ENCODE measurements at places on chromosomes 2 and 18.
A peak's percentile ranks its signal among the peaks of the same experiment; 100 is the strongest.

GRCh38 chr2:63755216-63755615 is 86.5 kb upstream of the UGP2 start:
- DNase-seq, result no peak

GRCh38 chr18:71441156-71441555 is 1103.0 kb downstream of the CBLN2 start:
- DNase-seq, result no peak

DNA sequence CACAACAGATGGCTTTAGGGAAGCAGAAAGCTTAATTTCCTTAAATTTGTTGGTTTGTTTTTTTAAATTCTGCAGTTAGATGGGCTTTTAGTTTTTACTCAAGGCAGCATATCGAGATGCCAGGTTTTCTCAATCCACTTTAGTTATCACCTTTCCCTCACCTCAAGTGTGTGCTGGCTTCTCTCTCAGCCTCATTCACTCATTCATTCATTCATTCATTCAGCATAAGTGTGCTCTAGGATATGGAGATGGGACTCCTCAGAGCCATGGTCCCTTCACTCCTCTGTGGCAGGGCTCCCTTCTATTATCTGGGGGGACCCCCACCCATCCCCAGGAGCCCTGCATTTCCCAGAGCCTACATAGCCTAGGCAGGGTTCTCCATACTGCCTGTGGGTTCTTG is 19.0 kb downstream of the VIL1 start:
- DNase-seq, result no peak

GRCh38 chr2:2328848-2329247 is 2.2 kb downstream of the MYT1L start:
- no peak for DNase-seq

DNA sequence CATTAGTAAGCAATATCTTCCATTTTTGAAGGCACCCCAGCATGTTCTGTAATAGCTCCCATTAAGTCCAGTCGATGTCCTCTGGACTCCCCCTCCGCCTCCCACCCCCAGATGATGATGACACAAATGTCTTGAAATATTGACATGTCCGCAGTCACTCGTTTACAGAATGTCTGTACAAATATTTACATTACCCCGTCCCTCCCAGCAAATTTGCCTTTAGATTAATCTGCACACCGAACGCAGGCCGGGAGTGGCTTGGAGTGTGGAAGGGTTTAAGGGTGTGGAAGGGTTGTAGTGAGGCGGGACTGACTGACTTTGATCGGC is 853 bp upstream of the OSBPL6 start:
- no peak for DNase-seq

DNA sequence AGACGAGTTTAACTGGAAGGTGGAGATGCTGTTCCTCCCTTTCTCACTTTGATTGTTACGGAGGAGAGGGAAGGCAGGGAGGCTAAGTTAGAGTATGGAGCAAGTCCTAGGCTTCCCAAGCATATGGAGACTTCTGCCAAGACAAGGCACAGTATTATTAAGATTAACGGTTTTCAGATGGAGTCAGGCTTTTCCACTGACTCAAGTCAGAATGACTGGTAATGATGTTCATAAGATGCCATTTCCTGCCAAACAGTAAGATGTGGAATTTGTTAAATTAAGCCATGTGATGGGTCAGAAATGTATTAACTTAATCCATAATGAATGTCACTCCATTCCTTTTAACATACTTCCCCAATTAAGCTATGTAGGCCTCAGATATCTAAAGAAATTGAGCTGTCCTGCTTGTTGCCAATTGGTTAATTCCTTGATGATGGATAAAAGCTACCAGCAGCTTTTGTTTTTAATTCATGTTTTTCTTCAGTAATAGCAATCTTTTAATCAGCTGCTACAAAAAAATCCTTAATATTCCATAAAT is 383.7 kb downstream of the ZNF521 start:
- no peak for DNase-seq

DNA sequence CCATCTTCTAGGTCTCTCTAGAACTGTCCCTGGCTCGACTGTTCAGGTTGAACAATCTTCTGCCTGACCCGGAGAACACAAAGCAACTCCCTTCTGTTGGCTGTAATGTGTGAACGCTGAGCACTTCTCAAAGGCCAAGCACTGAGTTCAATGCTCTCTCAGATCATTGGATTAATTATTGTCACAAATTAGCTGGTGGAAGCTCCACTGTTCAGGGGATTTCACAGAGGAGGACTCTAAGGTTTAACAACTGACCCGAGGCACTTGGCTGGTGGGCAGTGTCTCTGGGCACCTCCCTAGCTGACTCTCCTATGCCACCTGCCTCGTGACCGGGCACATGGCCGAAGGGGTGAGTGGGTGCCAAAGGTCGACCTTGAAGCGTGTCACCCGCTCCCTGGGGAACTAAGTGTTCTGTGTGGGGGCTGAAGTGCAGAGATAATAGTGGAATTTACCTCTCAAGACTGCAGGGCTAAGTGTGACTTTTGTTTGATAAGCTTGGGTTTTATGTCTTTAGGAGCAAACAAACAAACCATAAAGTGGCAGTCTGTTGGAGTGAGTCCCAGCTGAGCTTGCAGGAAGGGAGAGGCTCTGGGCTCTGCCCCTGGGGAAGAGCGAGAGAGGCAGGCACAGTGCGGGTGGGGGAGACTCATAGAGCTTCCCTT is 64.8 kb downstream of the BCL2L11 start:
- no peak for DNase-seq

DNA sequence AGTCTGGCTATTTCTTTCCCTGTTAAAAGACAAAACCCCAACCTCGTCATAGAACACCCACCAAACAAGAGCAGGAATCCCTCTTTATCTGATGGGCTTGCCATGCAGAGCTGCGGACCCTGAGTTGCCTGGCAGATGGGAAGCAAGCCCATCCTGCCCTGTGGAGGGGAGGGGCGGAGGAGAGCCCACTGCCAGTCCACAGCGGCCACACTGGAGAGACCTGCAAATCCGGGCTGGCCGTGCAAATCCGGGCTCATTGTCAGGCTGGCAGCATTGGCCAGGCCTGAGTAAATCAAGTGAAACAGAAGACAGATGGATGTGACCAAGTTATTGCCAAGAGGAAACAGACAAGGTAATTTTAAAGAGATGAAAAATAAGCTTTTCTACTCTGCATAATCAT is 22.0 kb downstream of the MYL12B start:
- DNase-seq, result no peak

DNA sequence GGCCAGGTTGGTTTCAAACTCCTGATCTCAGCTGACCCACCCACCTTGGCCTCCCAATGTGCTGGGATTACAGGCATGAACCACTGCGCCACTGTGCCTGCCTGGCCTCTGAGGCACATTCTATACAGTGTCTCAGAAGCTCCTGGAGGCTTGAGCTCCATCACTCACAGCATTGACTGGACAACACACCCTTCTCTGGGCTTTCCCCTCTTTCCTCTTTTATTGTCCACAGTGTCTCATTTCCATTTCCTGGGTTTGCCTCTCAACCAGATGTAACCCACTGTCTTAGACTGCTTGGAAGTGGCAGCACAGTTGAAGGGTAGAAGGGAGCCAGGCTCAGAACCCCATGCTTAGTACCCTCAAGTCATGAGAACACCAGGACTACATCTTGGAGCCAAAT is 208.1 kb downstream of the MTX2 start:
- DNase-seq, result no peak

- DNase-seq, result no peak
These were observed 37.0 kb upstream of the CRIM1 start for GRCh38 chr2:36318547-36318946.

DNA sequence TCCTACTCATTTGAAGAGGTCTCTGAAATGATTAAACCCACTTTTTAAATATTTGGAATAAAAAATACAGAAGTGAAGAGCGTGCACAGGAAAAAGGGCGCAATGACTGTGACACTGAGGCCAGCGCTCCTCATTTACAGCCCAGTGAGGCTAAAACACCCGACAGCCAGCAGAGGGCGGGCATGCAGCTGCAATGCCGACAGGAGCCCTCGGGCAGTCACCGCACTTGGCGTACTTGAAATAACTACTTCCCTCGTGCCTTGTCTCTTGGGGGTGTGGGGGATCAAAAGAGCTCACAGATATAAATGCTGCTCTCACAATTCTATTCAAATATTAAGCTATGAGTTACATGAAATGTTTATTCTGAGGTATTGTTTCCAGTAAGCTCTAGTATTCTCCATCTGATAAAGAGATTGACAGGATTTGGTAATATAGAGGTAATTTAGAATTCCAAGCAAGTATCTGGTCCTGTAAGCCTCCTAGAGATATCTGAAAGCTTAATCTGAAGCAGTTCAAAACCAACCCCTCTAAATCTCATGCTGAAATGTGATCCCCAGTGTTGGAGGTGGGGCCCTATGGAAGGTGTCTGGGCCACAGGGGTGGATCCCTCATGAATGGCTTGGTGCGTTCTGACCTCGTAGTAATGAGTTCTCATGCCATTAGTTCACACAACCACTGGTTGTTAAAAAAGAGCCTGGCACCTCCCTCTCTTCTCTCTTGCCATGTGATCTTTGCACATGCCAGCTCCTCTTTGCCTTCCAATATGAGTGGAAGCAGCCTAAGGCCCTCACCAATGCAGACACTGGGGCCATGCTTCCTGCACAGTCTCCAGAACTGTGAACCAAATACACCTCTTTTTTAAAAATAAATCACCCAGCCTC is 93.6 kb downstream of the ZAP70 start:
- peak; percentile 60 for DNase-seq

DNA sequence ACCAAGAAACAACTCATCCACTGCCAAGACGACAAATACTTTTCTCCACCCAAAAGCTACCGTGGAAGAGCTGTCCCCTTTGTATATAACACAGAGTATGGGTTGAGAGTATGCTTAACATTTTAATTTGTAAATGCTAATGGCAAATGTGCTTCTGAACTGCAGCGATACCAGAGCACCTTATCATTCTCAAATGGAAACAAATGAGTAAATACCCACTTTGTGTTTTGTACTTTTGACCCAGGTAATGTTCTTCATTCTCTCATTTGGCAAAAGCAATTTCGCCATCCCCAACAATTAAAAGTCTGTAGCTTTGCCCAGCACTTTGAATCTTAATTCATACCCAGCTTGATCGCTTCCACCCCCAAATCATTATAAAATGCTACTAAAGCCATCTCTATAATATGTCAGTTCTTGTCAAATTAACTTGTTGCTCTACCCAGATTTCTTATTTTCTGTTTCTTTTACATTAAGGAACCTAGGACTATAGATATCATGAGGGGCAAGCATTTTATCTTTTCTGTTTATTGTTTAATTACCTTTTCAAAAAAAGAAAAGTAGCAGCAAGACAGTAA is 6.2 kb upstream of the POU3F3 start:
- no peak for DNase-seq

GRCh38 chr2:85772841-85773491 is 19.2 kb downstream of the ATOH8 start:
- no peak for DNase-seq

- no peak for DNase-seq
These were observed 332.2 kb downstream of the DYSF start for GRCh38 chr2:71785516-71785981.

- no peak for DNase-seq
These were observed 83.3 kb downstream of the RND3 start for GRCh38 chr2:150404147-150404546.

DNA sequence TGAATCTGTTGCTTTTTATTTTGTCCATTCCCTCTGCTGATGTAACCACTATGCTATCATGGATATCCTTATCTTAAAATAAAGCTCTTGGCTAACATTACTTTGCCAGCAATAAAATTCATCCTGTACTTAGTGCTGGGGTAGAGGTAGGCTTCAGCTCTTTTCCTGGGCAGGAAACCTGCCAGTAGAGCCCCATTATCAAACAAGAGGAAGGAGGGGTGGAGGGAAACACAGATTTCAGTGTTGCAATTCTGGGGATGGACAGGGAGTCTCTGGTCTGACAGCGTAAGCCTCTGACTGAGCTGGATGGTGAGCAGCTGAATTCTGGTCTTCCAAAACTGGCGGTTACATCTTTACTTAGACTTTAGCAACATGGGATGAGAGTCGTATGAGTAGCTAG is 47.5 kb downstream of the CASP8 start:
- no peak for DNase-seq

DNA sequence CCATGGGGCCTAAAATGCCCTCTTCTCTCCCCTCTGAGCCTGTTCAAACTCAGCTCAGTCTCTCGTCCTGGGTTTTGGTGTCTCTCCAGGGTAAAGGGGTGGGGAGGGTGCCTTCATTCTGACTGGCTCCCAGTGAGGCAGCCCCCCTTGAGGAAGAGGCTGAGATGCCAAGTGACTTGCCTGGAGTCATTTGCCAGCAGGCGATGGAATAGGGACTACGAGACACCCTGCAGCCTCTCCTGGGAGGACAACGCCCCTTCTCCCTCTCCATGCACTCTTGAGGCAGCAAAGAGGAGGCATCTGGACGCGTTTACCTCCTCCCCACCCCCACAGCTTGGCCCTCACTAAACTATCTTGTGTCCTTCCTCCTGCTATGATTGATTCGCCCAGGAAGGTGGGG is 760 bp upstream of the STON1 start:
- DNase-seq, result no peak
